ENCODE measurements at places on chromosomes 4 and X.
A peak's percentile ranks its signal among the peaks of the same experiment; 100 is the strongest.

- peak; percentile 69 for ATAC-seq
Measured at GRCh38 chrX:19750028-19750782, 137.2 kb downstream of the SH3KBP1 start.

GRCh38 chrX:2694914-2695267 lies 3.8 kb downstream of the CD99 start:
- ATAC-seq = no peak

DNA sequence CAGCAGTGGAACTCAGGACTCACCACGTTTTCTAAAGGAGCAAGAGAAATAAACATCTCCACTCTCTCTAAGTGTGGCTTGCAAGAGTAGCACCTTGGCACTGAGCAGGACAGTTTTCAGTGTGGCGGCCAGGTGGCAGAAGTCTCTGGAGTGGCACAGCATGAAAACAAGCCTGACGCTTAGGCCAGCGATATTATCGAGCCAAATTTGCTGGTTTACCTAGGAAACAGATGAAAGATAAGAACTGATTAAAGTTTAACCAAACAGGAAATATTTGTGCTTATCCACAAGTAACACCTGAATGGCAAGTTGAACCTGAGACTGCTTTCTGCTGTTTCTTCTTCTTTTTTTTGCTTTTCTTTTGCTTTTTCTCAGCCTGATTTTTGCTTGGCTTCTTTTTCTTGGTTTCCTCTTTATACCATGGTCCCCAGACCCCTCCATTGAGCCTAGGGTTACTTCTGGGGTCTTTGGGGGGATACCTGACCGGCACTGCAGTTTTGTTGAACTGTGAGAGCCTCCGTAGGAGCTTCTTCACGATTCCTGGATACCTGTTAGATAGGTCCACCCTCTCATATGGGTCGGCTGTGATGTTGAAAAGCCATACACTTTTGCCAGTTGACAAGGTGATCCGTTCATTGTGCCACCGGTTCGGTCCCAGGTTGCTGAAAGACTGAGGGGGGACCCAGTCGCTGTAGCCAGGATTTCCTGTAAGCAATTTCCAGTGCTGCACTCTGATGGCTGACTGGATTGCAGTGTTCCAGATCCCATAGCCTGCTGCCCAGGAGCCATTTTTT lies 77.3 kb downstream of the ARSJ start:
- no peak for ATAC-seq

DNA sequence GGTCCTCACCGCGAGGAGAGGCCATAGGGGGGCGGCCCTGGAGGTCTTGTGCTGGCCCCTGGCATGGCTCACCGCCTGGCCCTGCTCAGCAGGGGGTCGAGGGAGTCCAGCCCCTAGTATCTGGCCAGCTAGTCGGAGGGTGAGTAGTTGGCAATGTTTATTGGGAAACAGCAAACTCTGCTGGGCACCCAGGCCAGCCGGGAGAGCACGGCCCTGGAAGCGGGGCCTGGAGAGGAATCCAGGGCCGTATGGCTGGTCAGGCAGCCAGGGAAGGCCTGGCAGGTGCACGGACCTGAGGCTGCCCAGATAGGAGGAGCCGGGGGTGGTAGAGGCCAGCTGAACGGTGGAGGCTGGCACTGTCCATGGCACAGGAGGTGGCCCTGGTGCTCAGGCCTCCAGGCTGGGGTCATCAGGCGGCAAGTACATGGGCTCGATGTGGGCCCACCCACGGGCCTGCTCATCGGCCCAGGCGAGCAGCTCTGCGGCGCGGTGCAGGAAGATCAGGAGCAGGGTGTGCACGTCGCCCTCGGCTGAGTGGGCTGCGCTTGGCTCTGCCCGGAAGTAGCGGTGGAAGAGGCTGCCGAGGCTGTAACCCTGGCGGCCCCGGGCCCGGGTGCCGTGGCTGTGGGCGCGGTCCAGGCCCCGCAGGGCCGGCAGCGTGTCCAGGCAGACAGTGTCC lies 1.4 kb downstream of the TREX2 start:
- no peak for ATAC-seq

DNA sequence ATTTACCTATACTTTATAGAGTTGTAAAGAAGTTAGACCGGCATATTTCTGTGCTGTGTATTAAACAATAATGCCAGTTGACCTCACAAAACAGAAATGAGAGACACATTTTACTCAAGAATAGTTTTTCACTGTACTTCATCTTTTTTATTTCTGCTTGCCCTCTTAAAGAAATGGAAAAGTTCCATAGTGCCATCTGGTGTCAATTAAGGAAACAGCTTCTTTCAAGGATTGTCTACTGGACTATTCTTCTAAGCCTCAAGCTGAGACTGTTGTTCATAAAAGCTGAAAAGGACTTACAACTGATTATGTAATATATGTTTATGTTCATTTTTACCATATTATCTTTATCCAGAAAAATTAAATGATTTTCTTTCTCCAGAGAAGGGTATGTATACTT lies 1523.7 kb downstream of the ARAP2 start:
- no peak for ATAC-seq

DNA sequence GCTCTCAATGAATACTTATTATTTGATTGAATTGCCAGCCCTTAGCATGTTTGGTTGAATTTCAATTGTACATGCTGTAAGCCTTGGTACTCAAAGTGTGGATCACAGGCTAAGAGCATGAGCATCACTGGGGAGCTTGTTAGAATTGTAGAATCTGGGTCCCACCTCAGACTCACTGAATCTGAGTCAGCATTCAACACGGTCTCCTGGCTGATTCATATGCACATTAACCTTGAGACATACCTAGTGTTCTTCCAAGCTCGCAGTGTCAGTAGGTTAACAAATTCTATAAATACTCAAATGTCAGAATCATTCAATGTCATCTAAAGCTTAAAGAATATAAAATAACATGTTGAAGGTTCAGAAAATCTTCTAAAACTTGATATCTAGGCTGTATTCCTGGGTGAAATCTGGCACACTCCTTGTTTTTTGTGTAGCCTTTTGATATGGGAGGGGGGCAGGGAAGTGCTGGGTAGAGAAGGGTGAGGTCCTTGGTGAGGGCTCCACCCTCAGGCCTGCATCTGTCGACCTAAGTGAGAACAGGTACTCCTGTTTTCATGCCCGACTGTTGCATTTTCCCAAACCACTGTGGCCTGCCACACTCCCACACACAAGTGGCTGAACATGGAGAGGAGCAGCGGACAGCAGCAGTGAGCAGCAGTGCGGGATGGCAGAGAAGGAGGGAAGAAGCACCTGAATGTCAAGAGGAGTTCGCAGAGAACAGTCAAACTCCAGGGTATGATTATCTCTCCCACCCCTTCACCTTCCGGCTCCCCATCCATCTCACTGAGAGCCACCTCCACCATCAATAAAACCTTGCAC lies 529.6 kb upstream of the IGFBP7 start:
- peak; percentile 41 for ATAC-seq

DNA sequence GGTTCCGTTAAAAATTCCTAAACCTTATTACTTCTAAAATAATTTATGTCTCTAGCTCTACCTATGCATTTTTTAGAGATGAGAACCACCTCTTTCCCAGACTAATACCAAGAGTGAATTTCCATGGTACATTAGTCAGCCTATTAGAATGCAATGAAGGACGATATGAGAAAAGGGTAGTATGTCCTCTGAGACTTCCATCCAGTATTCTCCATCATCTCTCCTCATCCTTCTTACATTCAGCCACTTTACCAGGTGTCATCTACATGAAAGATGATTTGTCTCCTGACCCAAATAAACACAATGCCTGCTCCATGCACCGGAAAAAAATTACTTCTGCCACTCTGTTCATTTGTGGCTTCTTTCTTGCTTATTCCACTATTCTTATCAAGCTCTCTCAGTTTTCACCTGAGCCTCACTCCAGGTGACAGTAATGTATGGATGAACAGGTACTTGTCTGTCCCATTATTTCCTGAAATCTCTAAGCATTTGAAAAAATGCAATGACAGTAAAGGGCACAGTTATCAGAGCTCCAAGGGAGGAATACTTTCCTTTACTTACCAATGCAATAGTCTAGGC lies 97.9 kb downstream of the MAB21L2 start:
- ATAC-seq = no peak

- no peak for ATAC-seq
Measured at GRCh38 chrX:113212052-113212451, 371.4 kb upstream of the AMOT start.

- ATAC-seq = no peak
Measured at GRCh38 chr4:139540632-139541031, 15.4 kb downstream of the SETD7 start.

- no peak for ATAC-seq
Measured at GRCh38 chr4:46404981-46405380, 15.1 kb upstream of the GABRA2 start.

DNA sequence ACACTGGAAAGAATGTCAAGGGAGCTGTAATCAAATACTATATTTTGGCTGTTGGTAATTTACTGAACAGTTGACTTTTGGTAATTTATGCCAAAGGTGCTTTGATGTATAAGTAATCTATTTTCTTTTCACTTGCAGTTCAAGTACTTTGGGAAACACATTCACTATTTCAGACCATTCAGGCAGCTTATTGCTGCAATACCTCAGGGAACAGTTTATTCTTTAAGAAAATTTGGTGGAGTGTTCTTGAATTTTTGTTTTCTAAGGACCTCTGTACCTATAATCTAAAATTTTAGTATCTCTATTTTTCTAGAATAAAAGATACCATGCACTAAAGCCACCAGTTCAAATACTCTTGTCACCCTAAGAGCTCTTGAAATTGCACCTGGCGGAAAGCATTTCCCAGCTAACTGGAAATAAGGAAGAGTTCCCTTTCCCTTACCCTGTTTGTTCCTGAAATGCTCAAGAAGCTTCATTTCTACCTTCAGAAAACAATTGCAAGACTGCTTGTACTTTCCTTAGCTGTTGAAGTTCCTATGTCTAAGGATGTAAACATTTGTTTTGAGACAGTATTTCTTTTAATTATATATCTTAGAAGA lies 633.5 kb upstream of the FAT1 start:
- ATAC-seq = no peak

- ATAC-seq = no peak
Measured at GRCh38 chr4:53674903-53675302, 83.6 kb upstream of the LNX1 start.

GRCh38 chr4:129176864-129177263 lies 80.9 kb downstream of the C4orf33 start:
- ATAC-seq = no peak

DNA sequence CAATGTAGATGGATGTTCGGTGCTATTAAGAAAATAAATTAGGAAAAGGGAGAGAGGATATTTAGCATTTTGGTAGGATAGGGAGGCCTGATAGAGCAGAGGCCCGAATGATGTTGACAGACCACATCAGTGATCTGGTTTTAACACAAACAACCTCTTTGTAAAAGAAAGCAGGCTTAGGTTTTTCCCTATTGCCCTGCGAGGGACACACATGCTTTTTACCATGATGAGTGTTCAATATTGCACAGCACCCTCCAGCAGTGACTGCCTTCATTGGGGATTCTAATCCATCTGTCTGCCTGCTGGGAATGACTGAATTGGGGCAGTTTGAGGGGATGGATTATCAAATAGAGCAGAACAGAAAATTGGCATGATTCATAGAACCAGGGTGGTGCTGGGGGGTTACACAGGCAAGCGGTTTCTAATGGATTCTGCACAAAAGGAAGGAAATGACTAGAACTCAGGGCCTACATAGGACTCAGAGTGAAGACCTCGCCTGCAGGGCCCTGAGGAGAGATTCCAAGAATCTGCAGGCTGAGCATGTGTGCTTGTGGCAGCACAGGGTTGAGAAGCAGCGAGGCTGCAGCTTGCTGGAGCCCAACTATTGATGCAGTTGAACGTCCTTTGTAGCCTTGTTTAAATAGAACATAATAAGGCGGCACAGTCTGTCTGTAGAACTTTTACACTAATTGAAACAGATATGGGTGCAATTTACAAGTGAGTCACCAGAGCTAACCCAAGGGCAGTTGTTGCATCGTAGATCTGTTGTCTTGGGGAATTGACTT lies 58.0 kb downstream of the RHOH start:
- ATAC-seq = no peak
